ENCODE measurements at places on chromosomes 2 and 18.

DNA sequence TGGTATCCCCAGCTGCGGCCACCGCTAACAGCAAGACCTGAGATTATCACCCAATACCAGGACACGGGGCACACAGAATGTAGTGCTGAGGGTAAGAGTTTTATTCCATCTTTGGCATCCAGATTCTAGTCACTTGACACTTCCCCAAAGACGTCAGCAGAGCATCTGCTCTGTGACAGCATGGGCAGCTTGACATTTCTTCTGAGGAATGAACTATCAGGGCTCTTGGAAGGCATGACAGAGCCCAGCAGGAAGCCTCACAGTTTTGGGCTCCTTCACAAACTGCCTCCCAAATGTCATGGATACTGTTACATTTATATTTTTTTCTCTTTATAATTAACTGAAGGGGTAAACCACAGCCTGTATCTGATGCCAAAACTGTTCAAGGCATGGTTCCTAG is 1010.7 kb downstream of the TDRD15 start:
- no peak for DNase-seq

- DNase-seq, result no peak
These were observed 494.9 kb downstream of the NYAP2 start for GRCh38 chr2:225894236-225894980.

GRCh38 chr2:224927011-224927410 is 115.3 kb downstream of the DOCK10 start:
- DNase-seq, result no peak

DNA sequence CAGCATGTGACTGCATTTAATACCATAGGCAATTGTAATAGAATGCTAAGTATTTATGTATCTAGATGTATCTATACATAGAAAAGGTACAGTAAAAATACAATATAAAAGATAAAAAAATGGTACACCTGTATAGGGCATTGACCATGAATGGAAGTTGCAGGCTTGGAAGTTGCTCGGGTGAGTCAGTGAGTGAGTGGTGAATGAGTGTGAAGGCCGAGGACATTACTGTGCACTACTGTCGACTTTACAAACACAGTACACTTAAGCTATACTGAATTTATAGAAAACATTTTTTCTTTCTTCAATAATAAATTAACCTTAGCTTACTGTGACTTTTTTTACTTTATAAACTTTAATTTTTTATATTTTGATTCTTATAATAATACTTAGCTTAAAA is 8.9 kb downstream of the DIS3L2 start:
- DNase-seq, result no peak

DNA sequence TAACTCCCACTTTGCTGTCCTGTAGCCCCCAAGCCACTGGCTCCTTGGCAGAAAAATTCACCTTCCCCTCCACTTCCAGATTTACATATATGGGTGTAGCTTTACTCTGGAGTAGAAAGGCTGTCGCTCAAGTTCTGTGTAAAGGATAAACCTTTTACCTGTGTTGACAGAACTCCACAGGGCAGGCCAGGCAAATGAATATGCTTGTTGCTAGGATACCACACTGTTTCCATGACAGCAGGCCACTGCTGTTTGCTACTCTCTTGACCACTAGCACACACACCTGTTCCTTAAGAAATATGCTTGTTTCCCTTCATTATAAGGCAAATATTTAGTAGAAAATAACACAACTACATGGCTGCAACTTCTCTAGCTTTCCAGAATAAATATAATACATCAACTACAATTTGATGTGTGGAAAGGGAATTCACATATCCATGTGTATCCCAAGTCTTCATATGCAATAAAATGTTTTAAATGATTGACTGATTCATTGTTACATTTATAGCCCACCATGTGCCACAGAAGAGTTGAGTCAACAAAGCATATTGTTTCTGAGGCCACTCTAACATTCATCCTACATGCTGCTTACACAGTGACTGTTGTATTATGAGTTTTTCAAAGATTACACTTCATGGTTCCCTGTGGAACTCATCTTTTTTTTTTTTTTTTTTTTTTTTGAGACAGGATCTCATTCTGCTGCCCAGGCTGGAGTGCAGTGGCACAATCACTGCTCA is 56.2 kb upstream of the ROCK1 start:
- no peak for DNase-seq

DNA sequence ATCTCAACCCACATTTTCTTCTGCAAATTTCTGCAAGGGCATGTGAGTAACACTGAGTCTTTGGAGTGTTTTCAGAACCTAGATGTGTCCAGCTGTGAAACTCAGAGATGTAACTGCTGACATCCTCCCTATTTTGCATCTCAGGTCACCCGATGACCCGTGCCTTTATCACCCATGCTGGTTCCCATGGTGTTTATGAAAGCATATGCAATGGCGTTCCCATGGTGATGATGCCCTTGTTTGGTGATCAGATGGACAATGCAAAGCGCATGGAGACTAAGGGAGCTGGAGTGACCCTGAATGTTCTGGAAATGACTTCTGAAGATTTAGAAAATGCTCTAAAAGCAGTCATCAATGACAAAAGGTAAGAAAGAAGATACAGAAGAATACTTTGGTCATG is 8.0 kb downstream of the UGT1A1 start:
- DNase-seq, result no peak
